ENCODE measurements at places on chromosomes 3 and 15. TPM values are rescaled to one million over a fixed set of nuclear protein-coding genes. Genes with fewer than 3 reads are reported as not detected.

GRCh38 chr3:85780806-85781205, 822.0 kb downstream of the CADM2 start:
- H3K4me3 ChIP-seq, result no peak overlapping the region
- no peaks in the 10 kb centered on the region for H3K27me3 ChIP-seq
- H3K27ac ChIP-seq, result no peak overlapping the region
- H3K36me3 ChIP-seq, result no peaks in the 10 kb centered on the region
- no peak for DNase-seq

- no peak for DNase-seq
- H3K27ac ChIP-seq, result no peak overlapping the region
- peaks cover 8% of the 10 kb centered on the region for H3K4me1 ChIP-seq
- H3K36me3 ChIP-seq, result no peaks in the 10 kb centered on the region
- H3K4me3 ChIP-seq, result no peak overlapping the region
- H3K27me3 ChIP-seq, result peaks cover 2% of the 10 kb centered on the region
Measured at GRCh38 chr15:56533731-56534403, 68.9 kb upstream of the MNS1 start.

DNA sequence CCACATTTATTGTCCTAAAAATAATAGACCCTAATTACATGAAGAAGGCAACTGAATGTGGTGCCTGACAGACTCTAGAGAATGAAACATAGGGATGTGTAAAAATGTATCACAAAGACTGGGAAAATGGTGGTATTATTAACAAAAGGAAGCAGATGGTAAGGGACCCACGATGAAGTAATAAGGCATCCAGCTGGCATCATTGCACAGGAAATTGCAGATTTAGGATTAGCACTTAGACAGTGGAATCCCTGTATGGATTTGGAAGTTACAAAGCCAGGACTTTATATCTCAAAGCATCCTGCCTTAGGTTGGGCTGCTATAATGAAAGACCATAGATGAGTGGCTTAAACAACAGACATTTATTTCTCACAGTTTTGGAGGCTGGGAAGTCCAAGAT, 104.3 kb downstream of the PPM1L start:
- no peak overlapping the region for H3K27ac ChIP-seq
- no peaks in the 10 kb centered on the region for H3K4me1 ChIP-seq
- DNase-seq, result no peak
- no peak overlapping the region for H3K4me3 ChIP-seq
- H3K36me3 ChIP-seq, result no peaks in the 10 kb centered on the region

The ANKUB1 gene
- total RNA-seq, result not detected

The CFAP100 gene
- not detected for total RNA-seq

Measured in activated CD4-positive, alpha-beta memory T cell treated with anti-CD3 and anti-CD28 coated beads, Interleukin-2, amount 10 ng/mL, durations not matched to agents 7 days and 5 days (primary cell).